Astrocyte (in vitro differentiated cells and primary cell): ENCODE measurements at places on chromosomes 5 and 9. TPM values are rescaled to one million over a fixed set of nuclear protein-coding genes. Genes with fewer than 3 reads are reported as not detected.

SVEP1 gene
- total RNA-seq = 1.1 and 1.5 TPM in 2 replicates

TAF11L13 gene
- not detected in 2 replicates for total RNA-seq

ENHO gene
- 0.55 and 1.1 TPM in 2 replicates for total RNA-seq

SLC27A6 gene
- total RNA-seq = 0.17 and 0.39 TPM in 2 replicates

GFRA3 gene
- 0.16 TPM in 1 of 2 replicates, not detected in the other for total RNA-seq

- H3K36me3 ChIP-seq = no peaks in the 10 kb centered on the region
- H3K4me1 ChIP-seq = peaks cover 10% of the 10 kb centered on the region
- no peaks in the 10 kb centered on the region for H3K27me3 ChIP-seq
- H3K27ac ChIP-seq = no peak overlapping the region
Measured at GRCh38 chr5:5304361-5305020, 118.0 kb upstream of the ICE1 start.

DNA sequence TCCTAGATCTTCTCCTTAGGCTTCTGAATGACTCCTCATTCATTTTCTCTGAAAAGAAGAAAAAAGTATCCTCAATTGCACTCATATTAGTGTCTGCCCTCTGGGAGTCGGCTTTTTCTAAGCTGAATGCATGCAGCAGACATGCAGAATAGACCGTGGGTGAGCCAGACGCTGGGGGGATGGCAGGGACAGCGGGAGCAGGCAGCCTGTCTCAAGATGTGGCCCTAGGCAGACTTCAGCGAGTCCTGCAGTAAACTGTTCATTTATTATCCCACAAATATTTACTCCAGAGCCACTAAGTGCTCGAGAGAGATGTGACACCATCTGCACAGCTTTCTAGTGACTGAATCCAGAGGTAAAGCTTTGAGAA, 164.9 kb upstream of the RAI14 start:
- H3K36me3 ChIP-seq = no peaks in the 10 kb centered on the region
- H3K27me3 ChIP-seq = no peaks in the 10 kb centered on the region
- no peak for DNase-seq
- no peak overlapping the region for H3K27ac ChIP-seq
- H3K4me3 ChIP-seq = no peak overlapping the region
- peaks cover 24% of the 10 kb centered on the region for H3K4me1 ChIP-seq

DNA sequence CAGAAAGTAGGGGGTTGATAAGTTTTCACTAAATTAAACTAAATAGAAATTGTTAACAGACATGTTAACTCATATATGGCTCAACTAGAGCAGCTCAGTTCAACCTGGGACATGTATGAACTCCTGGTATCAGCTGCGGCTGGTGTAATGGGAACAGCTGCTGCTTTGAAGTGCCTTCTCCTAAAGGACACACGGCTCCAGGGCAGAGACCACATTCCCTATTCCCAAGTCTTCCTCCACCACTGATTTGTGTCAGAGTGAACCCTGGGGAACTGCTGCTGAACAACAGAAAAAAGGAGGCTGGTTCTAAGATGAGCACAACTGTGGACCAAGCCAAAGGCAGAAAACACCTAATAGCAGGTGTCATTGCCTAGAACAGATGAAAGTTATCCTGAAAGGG, 71.1 kb downstream of the MAPKAP1 start:
- H3K27me3 ChIP-seq = no peaks in the 10 kb centered on the region
- no peak for DNase-seq
- H3K36me3 ChIP-seq = no peaks in the 10 kb centered on the region
- H3K4me3 ChIP-seq = no peak overlapping the region
- H3K27ac ChIP-seq = no peak overlapping the region
- peaks cover 34% of the 10 kb centered on the region for H3K4me1 ChIP-seq

DNA sequence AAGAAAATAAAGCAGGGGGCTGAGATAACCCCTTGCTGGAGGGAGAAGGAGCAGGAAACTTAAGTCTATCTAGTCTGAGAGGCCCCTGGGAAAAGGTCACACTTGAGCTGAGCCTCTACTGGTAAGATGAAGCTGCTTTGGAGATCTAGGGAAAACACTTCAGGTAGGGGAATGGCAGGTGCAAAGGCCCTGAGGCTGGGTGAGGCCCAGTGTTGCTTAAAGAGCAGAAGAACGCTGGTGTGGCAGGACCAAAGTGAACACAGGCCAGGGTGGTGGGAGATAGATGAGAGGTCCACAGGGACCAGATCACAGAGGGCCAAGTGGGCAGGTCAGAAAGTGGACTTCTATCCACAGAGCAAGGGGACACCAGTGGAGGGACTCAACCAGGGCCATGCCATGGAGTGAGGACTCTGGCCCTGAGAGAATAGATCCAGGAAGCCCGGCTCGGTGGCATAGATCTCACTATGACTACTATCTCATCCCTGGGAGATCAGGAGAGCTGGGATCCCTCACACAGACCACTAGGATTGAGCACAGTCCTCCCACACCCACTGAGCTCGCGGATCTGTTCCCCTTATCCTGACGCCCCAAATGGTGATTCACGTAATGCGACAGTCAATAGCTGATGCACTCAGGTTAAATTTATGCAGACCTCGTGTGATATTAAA, 17.6 kb upstream of the NEURL1B start:
- DNase-seq = no peak
- H3K27ac ChIP-seq = no peak overlapping the region
- H3K4me1 ChIP-seq = no peaks in the 10 kb centered on the region
- no peaks in the 10 kb centered on the region for H3K36me3 ChIP-seq
